ENCODE measurements at places on chromosomes 6 and 20.

DNA sequence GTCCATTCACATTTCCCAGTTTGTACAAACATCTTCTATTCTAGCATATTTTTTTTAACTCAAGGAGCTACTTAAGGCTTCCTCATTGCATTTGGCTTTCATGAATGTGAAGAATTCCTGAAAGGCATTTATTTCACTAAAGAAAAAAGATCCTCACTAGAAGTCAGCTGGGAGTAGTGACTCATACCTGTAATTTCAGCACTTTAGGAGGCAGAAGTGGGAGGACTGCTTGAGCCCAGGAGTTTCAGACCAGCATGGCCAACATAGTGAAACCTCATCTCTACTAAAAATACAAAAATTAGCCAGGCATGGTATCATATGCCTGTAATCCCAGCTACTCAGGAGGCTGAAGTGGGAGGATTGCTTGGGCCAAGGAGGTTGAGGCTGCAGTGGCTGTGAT lies 30.9 kb upstream of the XRN2 start:
- DNase-seq: peak; percentile 38

DNA sequence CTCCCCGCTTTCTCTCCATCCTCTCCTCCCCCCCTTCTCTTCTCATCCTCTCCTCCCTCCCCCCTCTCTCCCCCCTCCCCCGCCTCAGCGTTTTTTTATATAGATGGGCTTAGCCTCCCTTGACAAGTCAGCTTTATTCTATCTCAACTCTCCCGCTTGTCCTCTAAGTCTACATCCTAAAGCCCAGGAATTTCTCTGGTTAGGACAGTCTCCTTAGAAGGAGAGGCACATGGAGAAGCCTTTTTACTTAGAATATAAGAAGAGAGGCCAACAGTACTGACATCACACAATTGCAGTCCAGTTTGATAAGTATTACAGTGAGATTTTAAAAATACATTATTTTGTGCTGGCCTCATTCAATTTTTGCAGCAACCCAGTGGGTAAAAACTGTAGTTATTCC lies 83.5 kb downstream of the LYRM2 start:
- DNase-seq: no peak

- DNase-seq: no peak
These were observed 32.3 kb upstream of the EPB41L1 start for GRCh38 chr20:36121981-36122930.

DNA sequence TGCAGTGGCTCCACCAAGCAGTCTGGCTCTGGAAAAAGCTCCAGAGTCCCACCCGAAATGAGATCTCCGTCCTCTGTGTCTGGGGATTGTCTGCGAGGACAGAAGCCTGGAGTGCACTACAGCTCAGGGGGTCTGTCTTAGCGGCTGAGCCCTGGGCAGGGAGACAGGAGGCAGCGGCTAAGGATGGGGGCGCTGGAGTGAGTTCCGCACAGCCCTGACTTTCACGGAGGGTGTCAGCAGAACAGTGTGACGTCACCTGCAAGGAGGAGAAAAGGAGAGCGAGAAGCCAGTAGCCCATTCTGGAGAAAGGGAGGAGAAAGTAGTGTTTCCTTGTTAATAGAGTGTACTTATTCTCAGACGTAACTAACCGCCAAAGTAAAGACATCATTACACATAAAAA lies 97.6 kb downstream of the FAM50B start:
- DNase-seq: peak; percentile 49

GRCh38 chr6:148835920-148836441 lies 89.2 kb downstream of the UST start:
- peak; percentile 95 for DNase-seq

DNA sequence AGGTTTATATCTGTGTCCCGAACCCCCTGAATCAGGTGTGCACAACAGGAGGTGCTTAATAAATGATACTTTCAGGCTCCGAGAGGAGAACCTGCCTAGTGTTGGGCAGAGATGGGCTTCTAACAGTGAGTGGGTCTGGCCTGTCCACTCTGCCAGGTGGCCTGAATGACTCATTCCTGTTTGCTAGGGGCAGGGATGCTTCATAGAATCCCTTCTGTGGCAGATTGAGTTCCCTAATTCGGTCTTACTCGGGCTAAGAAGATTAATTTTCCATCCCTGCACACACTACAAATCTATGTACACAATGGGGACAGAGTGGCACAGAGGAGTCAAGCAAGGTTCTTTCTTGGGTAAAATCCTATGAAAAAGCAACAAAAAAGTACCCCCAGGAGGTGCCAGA lies 19.8 kb downstream of the SDC4 start:
- no peak for DNase-seq

DNA sequence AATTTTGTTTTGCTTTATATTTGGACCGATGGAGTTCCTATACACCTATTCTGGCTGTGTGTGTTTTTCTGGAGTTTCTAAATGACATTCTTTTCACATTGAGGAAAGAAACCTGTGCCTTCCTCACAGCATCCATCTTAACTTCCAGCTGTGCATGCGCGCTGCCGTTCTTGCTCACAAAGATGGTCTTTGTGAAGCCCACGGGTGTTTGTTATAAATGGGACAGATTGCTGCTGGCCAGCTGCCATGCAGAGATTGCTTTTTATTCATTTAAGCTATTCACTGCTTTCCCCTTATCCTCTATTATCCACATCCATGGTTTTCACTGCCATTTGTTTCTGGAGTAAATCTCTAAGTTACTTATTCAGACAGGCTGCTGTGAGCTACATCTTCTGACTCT lies 54.2 kb downstream of the SYNDIG1 start:
- no peak for DNase-seq
